NK-92 treated with Interleukin-12 subunit alpha and Interleukin-12 subunit beta, amount 100 ng/mL, for 24 hours (cell line): ENCODE measurements at places on chromosomes 1 and 21.

DNA sequence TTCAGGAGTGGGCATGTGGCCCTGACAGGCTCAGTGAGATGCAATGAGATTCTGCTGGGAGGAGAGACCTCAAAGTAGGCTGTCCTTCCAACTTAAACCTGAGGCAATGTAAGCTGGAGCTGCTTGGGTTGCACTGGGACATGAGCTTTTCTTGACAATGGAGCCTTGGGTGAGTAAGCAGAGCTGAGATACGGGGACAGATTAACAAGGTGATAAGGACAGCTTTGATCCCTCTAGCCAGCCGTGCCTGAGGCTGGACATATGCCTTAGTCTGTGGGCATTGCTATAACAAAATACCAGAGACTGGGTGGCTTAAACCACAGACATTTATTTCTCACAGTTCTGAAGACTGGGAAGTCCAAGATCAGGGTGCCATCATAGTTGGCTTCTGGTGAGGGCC lies 18.3 kb upstream of the NGF start:
- DNase-seq: no peak

DNA sequence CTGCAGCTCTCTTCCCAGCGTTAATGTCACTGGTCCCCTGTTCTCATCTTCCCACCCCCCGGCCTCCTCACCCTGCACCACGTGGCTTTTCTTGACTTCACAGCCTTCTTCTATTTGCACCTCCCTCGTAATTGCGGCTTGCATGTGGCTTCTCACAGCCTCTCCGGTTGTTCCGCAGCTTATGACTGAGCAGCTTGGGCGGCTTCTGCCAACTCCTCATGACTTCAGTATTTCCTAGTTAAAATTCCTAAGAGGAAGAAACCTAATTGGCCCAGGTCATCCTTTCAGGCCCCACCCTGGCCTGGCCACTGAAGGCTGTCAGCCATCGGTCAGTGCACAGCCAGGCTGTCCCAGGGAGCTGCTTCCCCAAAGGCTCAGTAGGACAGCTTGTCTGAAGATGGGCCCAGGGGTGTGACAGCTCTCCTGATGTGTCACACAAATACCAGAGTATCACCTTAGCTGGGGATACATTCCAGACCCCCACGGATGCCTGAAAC lies 8.6 kb upstream of the RERE start:
- no peak for DNase-seq

- DNase-seq: no peak
Observed at GRCh38 chr1:57633881-57634280, 210.0 kb upstream of the DAB1 start.

- no peak for DNase-seq
Observed at GRCh38 chr1:15543589-15544568, 17.2 kb downstream of the DNAJC16 start.

DNA sequence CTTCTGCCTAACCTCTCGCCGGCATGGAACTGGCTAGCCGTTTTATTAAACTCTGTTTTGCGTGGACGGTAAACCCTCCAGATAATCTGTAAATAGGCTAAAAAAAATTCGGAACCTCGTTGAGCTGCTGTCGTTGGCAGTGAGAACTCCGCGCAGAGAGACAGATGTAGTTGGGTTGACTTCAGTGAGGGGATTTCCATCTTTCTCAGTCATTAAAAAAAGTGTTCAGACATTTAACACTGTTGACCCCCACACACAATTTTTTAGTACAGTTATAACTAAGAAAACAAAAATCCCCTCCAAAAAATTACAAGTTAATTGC lies 464 bp downstream of the PARK7 start:
- DNase-seq: no peak

- DNase-seq: no peak
Observed at GRCh38 chr1:160009081-160009480, 22.7 kb downstream of the PIGM start.
